M059J (cell line): ENCODE measurements at places on chromosomes 3 and 15. TPM values are rescaled to one million over a fixed set of nuclear protein-coding genes. Genes with fewer than 3 reads are reported as not detected.

The WDR76 gene
- 38.7 and 75.3 TPM in 2 replicates for total RNA-seq

The KBTBD13 gene
- not detected in 2 replicates for total RNA-seq

The SYNPR gene
- total RNA-seq: not detected in 2 replicates

The CHRNB4 gene
- total RNA-seq: not detected in 2 replicates

The KLHL40 gene
- not detected in 2 replicates for total RNA-seq

The ATP13A5 gene
- total RNA-seq: not detected in 2 replicates

The ECE2 gene
- total RNA-seq: not detected in 2 replicates

The HES1 gene
- total RNA-seq: 24.7 and 31.4 TPM in 2 replicates

The B3GALNT1 gene
- 52.8 and 55.3 TPM in 2 replicates for total RNA-seq

The C3orf85 gene
- not detected in 2 replicates for total RNA-seq

The ZNF774 gene
- total RNA-seq: 1.6 and 1.7 TPM in 2 replicates

The TIGIT gene
- total RNA-seq: not detected in 2 replicates

The OXTR gene
- total RNA-seq: 47.6 and 68.4 TPM in 2 replicates

The FBXL22 gene
- total RNA-seq: not detected in 2 replicates

The IL17RD gene
- total RNA-seq: 1.6 and 3.5 TPM in 2 replicates

The AQP9 gene
- not detected in 2 replicates for total RNA-seq

The FAM43A gene
- 0.22 and 2.6 TPM in 2 replicates for total RNA-seq

GRCh38 chr3:57168151-57168550 is 3.0 kb upstream of the IL17RD start:
- no peak for DNase-seq

GRCh38 chr3:160027541-160028195 is 39.0 kb downstream of the IL12A start:
- peak; percentile 86 for DNase-seq

DNA sequence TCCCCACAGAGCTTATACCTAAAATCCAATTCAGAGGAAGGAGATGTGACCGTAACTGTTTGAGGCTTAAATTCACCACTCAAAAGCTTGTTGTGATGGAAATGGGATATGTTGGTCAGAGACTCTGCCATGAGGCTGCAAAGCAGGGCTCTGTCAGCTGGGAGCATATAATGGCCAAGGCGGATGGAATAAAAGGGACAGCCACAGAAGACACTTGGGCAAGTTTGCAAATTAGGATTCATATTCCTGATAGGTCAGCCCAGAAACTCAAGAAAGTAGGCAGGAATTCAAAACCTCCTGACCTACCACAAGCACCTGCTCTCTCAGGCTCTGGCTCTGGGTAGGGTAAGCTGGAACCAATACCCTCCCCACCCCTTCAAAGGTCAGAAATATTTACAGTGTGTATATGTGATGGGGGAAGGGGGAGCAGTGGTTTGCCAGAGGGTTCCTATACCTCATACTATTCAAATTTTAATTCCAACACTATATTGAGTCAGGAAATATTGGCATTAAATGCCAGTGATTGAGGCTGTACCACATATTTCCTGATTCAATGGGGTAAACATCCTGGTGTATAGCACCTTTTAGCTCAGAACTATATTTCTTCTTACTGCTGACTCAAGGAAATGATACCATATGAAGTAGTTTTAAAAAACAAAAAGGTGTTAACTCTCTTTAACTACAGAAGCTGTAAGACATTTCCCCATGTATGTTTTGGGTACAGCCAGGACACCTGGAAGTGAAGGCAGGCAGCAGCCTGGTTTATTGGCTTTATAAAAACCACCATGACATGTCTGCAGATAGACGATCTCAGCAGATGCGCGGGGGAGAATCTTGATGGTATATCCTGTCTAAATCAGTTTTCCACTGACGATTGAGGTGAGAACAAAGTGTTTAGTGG is 19.2 kb downstream of the FYCO1 start:
- DNase-seq: no peak

DNA sequence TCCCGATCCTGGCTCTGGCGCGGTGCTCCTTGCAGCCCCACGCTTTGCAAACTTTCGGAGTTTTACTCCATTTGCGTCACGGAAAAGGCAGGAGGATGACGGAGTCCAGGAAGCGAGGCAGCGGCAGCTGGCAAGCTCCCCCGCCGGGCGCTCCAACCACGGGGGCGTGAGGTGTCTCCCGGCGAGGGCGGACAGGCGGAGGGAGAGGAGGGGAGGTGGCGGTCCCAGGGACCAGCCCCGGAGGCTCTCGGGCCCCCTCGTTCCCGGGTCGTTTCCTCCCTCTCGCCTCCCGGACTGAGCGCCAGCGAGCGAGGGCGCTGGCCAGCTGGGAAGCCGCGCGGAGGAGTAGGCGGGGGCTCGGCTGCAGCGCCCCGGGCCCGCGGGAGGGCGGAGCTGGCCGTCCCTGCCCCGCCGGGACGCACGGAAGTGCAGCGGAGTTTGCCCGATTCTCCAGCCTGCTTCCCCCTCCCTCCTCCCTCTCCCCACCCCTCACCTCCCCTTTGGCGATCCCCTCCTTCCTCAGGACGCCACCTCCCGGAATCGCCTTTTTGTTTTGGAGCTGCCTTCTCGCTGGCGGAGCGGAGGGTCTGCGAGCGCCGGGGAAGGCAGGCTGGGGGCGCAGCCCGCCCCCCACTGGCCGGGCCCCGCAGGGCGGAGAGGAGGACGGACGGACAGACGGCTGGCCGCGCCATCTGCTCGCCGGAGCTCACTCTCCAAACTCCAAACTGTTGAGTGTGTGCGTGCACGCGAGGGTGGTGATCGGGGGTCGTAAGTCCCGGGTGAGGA is at the start of gene SNX33:
TSS of gene SNX33 (plus strand) at position 543 of the 786 bp plus-strand sequence. CDS start 1,191 bp downstream, outside the sequence.
- peak; percentile 79 for DNase-seq

GRCh38 chr3:148992027-148992634 is 791 bp downstream of the GYG1 start:
- DNase-seq: peak; percentile 66

- no peak for DNase-seq
Measured at GRCh38 chr15:62570405-62570783, 405.3 kb upstream of the C2CD4B start.

GRCh38 chr3:194369522-194370279 is at the start of gene LRRC15:
LRRC15 (minus strand) TSS chr3:194369743; CDS start chr3:194361043, 8,700 bp downstream.
- DNase-seq: peak; percentile 83

DNA sequence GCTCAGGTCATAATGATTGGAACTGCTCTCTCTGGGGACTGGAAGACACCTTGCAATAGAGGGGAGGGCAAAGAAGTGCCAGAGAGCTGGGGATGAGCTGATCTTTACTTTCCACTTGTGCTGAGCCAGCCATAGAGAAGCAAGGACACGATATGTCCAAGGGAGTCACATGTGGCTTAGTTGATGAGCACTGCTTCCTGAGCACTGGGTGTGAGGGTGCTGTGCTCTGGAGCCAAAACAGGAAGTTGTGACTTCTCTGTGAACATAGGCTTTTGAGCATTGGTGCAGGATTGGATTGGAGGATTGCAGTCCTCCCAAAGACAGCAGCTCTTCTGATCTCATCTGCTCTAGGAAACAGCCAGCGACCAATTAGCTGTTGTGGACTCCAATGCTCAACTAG is 6.7 kb downstream of the PARP14 start:
- DNase-seq: no peak

DNA sequence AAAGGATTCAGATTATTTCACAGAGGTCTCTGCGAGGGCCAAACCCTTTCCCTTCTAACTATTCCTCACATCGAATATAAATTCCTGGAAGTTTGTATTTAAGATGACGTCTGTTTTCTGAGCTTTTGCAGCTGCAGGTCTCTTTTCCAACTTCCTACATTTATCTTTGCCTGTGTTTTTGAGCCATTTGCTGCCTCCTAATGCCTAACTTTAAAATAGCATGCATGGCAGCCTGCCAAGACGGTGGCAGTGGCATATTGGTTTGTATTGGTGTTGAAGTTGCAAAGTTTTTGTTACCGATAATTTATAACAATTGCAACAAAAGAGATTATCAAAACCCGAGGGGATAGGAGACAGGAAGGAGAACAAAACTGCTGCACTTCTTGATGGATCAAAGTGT is 187.1 kb upstream of the DNAJC19 start:
- peak; percentile 39 for DNase-seq

GRCh38 chr3:20041197-20041780 is 1.0 kb downstream of the KAT2B start:
- DNase-seq: peak; percentile 77

DNA sequence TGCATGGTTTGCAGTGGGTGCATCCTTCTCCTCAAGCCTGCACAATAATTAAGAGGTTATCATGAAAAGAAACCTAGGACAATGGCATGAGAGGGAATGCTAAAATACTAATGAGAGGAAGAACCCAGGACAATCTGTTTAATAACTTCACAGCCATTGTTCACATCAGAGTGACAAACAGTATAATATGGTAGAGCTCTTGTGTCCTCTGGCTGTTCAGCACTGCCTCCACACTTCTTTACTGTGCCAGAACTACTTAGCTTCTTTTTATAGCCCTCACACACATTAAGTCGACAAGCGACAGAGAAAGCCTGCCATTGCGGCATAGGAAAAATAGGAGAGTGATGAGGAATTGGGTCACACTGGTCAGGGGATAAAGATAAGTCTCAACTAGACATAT is 65.0 kb upstream of the MEIS2 start:
- DNase-seq: no peak

- DNase-seq: peak; percentile 56
Measured at GRCh38 chr3:197168606-197169005, 129.8 kb downstream of the DLG1 start.

DNA sequence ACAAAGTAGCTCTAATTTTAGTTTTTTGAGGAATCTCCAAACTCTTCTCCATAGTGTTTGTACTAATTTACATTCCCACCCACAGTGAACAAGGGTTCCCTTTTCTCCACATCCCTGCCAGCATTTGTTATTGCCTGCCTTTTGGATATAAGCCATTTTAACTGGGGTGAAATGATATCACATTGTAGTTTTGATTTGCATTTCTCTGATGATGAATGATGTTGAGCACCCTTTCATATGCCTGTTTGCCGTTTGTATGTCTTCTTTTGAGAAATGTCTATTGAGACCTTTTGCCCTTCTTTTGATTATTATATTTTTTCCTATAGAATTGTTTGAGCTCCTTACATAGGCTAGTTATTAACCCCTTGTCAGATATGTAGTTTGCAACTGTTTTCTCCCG is 239.9 kb upstream of the TPM1 start:
- no peak for DNase-seq

- DNase-seq: no peak
Measured at GRCh38 chr3:129555153-129555550, 12.2 kb downstream of the H1-8 start.

DNA sequence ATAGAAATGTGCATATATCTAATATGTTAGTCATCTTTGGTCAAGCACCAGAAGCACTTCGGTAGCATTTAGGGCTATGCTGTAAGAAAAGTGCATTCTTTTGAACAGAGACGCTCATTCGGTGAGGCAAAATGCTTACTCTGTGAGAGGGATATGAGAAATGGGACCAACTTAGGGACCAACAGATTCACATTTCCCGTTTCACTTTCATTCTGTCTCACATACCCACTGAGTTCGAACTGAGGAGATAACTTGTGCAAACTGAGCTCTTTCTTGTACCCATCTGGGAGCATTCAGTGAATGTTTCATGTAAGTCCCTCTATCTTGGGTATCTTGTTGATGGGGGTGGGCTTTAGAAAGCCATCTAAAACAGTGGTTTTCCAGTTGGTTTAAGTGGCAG is 135.3 kb downstream of the FEZF2 start:
- DNase-seq: no peak

DNA sequence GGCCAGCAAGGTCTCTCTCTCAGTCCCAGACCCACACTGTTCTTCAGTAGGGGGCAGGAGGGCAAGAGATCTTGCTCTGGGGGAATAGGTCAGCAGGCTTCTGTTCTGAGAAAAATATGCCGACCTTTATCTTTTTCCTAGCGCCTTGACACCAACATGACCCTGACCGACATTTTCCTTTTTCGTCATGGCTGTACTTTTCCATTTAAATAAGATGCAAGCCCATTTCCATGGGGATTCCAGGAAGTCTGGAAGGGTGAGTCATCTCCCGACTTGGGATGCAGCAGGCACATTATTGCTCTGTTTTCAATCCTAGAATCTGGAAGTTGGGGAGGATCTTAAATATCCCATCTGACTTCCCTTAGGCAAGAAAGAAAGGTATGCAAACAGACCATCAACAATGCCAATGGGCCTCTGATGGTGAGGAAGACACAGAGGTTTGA is 261.5 kb upstream of the LRTM1 start:
- DNase-seq: peak; percentile 95

- DNase-seq: no peak
Measured at GRCh38 chr15:30943654-30944335, 40.1 kb downstream of the FAN1 start.
